Activated CD4-positive, alpha-beta T cell treated with anti-CD3 and anti-CD28 coated beads, Interleukin-2, amount 10 ng/mL, durations not matched to agents 7 days and 5 days (primary cell): ENCODE measurements at places on chromosomes 1 and 21. TPM values are rescaled to one million over a fixed set of nuclear protein-coding genes. Genes with fewer than 3 reads are reported as not detected.

GRCh38 chr1:228410671-228411070 is 4.0 kb upstream of the TRIM11 start:
- no peak for DNase-seq

DNA sequence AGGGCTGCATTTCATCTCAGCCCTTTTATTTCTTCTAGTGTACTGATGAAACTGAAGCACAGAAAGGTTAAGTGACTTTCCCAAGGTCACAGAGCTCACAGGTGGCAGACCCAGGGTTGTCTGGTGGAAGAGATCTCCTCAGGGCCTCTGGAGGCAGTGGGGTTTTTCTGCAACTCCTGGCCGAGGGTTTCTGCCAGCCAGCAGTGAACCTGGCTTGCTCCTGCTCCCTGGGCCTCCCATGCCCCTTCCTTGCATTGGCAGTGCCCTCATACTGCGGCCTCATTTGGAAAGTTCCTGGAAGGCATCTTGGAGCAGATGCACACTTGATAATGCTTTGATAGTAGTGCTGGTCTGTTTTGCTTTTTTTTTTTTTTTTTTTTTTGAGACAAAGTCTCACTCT is 7.7 kb downstream of the GALNT2 start:
- DNase-seq: no peak

DNA sequence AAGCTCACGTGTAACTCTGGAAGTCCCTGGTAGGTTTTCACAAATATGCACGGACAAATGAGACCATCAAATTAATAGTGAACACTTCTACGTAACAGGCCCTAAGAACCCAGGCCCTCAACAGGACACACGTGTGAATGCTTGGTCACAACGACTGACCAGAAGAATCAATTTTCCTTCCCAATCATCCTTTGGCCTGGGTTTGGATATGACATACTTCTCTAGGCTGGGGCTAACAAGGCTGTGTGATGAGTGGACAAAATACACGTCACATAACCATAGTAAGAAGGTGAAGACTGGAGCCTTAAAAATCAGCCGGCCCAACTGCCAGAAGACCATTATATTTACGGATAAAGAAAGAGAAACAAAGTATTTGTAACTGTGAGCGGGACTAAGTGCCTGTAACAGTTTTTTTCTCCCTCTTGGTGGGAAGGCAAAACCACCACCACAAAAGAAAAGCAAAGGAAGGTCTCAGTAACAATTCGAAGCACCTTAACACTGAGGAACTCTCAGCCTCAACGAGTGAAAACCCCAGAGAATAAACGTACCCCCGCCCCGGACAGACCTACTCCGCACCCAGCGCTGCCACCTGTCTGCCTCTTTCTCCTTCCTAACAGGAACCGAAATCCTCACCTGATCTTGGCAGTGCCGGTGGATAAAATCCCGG is 450 bp downstream of the SDE2 start:
- no peak for DNase-seq

DNA sequence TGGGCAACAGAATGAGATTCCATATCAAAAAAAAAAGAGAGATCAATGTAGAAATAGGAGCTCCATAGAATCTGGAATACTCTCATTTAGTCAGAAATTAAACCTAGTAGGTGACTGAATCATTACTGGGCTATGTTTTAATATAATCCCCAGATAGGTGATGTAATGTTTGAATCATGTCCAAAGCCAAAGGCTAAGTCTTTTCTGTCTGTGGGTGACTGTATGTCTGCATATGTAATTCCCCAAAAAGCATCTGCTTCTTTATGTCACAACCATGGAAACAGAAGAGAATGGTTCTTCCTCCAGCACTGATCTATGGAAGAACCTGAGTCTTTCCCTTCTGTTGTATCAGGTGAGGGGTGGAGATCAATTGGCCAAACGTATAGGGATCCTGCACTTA is 5.8 kb downstream of the LAMC2 start:
- DNase-seq: no peak

DNA sequence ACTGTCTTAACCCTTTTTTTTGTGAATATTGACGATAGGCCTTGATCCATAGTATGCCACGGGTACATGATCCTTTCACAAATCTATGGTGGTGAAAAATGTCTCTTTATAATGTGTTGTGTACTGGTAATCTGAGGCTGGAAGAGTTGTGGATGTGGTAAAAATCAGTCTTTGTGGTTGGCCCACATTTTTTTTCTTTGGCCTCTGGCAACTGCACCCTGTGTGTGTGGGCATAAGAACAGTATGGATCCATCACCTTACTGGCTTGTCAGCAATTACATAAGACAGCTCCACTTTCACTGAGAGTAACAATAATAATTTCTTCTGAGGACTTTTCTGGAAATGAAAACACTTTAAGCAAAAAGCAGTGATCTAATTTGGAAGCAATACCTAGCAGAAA is 101.6 kb downstream of the GABPA start:
- DNase-seq: no peak

DNA sequence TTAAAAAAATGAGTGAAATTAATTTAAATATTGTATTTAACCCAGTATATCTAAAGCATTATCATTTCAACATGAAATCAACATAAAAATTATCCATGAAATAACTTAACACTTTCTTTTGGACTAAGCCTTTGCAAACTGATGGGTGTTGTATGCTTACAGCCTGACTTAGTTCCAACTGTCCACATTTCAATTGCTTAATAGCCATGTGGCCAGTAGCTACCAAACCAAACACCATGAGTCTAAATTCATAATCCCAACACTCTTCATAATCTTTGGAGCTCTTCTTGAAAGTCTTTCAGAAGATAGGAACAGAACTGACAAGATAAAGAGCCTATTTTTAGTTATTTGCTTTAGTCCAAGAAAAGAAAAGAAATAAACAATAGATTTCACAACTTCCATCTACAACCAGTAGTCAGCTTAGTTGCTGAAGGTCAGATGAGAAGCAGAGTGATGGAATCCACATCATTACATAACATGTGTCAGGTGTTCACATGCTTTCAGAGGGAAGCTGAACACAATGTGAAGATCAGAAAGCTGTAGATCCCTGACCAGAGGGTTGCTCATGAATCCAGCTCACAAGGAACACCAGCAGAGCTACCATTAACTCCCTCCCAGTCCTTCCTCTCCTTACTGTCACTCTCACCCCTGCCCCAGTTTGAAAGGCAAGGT is 144.0 kb upstream of the ZNF648 start:
- no peak for DNase-seq

GRCh38 chr1:15028102-15028501 is 125.4 kb upstream of the TMEM51 start:
- no peak for DNase-seq

- DNase-seq: no peak
Observed at GRCh38 chr1:117107364-117107763, 14.2 kb downstream of the TRIM45 start.

DNA sequence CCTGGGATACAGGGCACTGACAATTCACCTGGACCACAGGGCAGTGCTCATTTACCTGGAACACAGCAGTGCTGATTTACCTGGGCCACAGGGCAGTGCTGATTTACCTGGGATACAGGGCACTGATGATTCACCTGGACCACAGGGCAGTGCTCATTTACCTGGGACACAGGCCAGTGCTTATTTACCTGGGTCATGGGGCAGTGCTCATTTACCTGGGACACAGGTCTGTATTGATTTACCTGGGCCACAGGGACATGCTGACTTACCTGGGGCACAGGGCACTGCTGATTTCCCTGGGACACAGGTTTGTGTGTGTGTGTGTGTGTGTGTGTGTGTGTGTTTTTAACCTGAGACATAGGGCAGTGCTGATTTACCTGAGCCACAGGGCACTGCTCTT is 261.7 kb downstream of the MATN1 start:
- no peak for DNase-seq

DNA sequence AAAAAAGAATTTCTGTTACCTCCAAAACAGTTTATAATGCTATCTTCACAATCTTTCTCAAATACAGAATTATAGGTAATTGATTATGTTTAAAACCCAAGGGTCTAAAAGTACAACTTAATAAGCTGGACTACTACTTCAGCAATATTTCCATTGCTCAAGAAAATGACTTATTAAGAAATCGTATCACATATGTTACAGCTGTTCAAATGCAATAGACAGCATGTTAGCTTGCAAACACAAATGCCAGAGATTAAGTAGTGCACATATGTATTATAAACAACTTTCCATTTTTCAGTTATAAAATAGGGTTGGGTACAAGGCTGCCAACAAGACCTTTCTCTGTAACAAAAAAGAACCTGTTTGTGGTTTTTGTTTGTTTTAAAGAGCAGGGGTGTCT is 211.0 kb upstream of the DMRTA2 start:
- DNase-seq: no peak

GRCh38 chr1:30650038-30650967 is 73.1 kb downstream of the MATN1 start:
- DNase-seq: no peak

GRCh38 chr1:174428739-174429138 is 19.0 kb upstream of the GPR52 start:
- DNase-seq: no peak

DNA sequence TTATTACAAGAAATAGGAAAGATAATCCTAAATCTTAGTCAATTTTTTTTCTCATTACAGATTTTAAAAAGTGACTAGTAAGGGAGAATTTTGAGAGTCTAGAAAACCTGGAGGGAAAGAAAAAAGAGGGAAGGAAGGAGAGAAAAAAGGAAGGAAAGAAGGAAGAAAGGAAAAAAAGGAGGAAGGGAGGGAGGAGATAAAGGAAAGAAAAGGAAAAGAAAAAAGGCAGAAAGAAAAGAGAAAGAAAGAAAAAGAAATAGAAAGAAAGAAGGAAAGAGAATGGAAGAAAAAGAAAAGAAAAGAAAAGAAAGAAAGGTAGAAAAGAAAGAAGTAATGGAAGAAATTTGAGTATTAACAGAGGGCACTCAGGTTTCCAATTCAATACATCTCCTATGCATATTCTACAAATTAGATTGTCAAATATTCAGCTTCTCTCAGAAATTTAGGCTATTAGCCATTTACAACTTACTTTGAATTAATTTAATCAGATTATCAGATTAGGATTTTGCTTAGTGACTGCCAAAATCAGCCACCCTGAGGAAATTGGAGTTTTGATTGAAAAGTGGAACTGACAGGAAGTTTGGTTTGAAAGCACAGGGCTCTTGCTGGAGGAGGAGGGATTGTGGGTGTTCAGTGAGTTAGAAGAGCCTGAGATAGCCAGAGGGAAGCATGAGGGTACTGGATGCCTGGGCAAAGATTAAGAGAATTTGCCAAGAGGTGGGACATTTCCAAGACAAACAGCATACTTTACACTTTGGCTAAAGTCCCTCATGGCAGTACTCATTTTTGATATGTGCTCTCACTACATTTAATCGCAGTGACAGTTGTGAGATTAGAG is 677.8 kb downstream of the USP25 start:
- no peak for DNase-seq

DNA sequence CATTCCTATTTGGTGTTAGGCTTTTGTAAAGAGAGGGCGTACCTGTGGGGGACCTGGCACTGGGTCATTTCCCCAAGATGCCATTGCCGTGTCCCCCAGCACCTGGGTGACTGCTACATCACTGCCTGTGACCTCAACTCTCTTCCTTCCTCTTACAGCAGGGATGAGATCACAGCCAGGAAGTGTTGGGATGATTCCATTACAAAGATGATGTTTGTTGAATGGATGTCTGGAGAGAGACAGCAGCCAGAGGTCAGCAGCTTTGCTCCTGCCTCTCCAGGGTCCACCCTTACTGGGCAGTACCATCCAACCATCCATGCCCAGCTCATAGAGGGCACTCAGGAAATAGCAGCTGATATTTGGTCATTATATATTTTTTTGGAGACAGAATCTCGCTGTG is 35.1 kb downstream of the TMEM51 start:
- DNase-seq: no peak

DNA sequence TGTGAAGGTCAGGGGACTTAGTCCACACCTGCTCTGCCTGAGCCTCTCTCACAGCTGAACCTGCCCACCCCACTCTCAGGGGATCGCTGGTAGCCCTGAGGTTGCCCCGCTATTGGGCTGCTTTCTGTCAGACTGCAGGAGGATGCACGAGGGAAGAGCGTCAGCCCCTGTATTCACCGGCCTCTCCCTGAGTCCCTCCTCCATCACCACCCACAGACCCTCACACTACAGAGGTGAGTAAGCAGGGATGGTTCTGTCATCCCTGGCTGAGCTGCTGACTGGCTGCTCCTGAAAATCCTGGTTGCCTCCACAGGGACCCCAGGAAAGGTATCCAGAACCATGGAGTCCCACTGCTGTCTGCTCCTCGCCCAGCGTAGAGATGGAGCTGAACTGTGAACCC is 118.7 kb downstream of the SYT2 start:
- no peak for DNase-seq

DNA sequence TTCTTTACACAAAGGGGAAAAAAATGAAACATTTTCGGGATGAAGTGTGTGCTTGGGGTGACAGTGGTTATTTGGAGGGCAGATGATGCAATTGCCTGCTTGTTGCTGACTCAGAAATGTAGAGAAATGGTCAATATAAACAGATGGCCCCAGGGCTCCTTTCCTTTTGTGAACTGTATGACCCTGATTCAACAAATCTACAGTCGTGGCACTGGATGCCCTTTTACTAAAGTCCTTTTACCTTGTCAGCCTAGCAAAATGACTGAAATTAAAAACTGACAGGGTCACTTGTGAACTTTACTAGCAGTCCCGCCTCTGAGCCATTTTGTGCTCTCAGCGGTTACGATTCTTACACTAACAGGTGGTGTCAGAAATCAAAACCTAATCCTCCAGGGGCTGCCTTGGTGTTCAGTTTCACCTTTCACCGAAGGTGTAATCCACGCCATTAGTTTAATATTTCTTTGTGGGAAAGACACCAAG is 49.8 kb downstream of the GREM2 start:
- DNase-seq: no peak

DNA sequence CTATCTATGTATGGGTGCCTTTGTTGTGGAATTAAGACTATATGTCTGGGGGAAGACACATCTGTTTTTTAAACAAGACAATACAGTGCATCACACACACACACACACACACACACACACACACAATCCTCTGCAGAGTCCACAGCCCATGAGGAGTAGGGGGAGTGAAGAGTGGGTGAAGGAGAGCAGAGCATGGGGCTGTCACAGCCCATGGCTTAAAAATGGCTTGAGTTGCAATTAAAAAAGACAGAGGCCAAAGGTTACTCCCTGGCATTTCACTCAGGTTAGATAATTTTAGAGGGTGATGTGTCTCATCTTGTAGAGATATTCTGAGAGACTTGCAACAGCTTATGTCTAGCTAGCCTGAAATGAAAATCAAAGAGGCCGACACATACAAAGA is 176.5 kb upstream of the PLXNA2 start:
- no peak for DNase-seq

GRCh38 chr1:17890056-17890814 is 135.1 kb downstream of the ACTL8 start:
- DNase-seq: no peak

The TEDDM1 gene
- total RNA-seq: not detected

The KIF26B gene
- total RNA-seq: not detected

The PADI1 gene
- not detected for total RNA-seq

The RAVER2 gene
- 1.7 TPM for total RNA-seq
